Esophagus muscularis mucosa (tissue), 4 donors: ENCODE measurements at places on chromosomes 2 and 18. TPM values are rescaled to one million over a fixed set of nuclear protein-coding genes. Genes with fewer than 3 reads are reported as not detected.
A peak's percentile ranks its signal among the peaks of the same experiment; 100 is the strongest.

Gene TGFA
- total RNA-seq = 0.46 TPM

Gene PLEKHH2
- 26.2 TPM for total RNA-seq

Gene GNLY
- 3.5 TPM for total RNA-seq

- DNase-seq = no peak
These were observed 158.0 kb downstream of the EN1 start for GRCh38 chr2:118689456-118689855.

DNA sequence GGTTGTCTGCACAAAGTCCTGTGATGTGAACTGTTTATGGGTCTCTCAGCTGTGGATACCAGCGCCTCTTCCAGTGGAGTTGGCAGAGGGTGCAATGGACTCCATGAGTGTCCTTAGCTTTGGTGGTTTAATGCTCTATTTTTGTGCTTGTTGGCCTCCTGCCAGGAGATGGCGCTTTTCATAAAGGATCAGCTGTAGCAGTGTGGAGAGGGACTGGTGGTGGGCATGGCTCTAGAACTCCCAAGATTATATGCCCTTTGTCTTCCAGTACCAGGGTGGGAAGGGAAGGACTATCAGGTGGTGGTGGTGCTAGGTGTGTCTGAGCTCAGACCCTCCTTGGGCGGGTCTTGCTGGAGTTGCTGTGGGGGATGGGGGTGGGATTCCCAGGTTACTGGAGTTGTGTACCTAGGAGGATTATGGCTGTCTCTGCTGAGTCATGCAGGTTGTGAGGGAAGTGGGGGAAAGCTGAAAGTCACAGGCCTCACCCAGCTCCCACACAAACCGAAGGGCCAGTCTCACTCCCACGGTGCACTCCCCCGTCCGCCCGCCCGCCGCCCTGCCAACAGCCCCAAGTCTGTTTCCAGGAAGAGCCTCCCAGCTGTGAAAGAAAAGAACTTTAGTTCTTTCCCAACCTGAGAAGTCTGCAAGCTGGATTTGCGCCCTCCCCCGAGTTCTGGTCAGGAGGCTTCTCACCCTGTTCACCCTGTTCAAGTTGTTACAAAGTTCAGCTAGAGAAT lies 108.1 kb downstream of the MARCO start:
- DNase-seq = peak; percentile 64

DNA sequence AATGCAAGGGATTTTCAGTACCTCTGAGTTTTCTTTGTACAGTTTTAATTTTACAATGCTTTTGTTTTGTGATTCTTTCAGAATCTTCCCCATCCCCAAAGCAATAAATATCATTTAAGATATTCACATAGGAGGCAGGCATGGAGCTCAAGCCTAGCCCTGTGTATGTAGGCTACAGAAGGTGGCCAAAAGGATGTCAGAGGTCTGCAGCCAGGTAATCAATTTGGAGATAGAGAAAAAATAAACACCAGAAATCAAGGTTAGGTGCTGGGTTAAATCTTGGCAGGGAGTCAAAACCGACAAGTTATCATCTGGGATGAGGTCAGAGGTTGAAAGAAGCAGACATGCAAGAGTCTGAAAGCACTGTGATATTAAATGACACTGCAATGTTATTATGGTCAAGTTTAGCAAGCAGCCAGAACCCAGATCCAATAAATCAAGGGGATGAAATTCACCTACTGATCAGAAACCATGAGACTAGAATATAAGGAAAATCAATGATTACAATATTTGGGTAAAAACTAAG lies 45.1 kb upstream of the LRP1B start:
- DNase-seq = no peak

DNA sequence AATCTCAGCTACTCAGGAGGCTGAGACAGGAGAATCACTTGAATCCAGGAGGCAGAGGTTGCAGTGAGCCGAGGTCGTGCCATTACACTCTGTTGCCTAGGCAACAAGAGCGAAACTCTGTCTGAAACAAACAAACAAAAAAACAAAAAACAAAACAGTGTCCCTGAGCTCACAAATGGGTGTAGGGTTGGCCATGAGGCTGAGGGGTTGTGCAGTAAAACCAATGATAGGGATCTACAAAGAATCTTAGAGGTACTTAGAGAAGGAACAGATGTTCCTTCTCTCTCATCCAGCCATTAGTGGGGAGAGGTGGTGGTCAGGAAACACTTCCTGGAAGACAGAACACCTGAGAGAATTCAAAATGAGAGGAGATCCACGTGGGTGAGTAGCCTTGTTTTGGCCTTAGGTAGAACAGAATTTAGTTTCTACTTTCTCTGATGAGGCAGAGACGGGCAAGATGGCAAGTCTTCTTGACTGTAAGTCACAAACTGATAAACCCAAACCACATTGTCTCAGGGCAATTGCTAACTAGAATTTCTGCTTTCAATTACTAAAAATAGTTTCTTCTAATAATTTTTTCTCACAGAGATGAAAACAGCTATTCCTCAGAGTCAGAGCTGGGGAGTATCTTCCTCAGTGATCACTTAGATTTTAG lies 61.5 kb upstream of the PPM1B start:
- DNase-seq = no peak

Gene ZSWIM2
- not detected for total RNA-seq
